EH (cell line): ENCODE measurements at places on chromosomes 2 and 18.
A peak's percentile ranks its signal among the peaks of the same experiment; 100 is the strongest.

DNA sequence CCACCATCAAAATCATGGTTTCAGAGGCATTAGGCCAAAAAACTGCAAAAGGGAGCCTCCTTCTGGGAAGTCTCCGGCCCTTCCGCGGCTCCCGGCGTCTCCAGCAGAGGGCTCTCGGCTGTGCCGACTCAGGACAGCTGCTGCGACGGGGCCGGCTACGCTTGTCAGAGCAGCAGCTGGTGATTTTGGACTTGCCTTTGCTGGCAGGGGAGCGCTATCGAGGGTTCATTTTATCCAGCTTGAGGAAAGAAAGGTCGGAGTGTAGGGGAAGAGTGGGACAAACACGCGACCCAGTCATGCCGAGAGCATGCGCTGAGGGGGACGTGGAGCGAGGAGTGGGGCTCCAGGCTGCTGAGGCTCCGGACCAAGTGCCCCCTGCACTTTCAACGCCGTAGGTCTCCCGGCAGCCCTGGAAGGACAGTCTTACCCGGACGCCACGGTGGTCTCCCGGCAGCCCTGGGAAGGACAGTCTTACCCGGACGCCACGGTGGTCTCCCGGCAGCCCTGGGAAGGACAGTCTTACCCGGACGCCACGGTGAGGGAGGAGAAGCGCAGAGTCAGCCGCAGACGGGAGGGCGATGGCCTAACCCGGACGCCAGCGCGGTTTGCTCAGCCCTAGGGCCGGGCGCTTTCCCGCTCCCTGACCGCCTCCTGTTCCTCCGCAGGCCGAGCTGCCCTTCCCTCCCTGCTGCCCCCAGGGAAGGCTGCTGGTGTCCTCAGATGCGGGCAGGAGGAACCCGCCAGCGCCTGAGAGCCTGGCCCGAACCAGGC, 21.7 kb downstream of the DDX18 start:
- DNase-seq = peak; percentile 85

GRCh38 chr2:63163161-63163820, 112.7 kb downstream of the OTX1 start:
- DNase-seq = no peak

- DNase-seq = peak; percentile 98
Observed at GRCh38 chr2:241965931-241966412, 96.4 kb downstream of the RTP5 start.

DNA sequence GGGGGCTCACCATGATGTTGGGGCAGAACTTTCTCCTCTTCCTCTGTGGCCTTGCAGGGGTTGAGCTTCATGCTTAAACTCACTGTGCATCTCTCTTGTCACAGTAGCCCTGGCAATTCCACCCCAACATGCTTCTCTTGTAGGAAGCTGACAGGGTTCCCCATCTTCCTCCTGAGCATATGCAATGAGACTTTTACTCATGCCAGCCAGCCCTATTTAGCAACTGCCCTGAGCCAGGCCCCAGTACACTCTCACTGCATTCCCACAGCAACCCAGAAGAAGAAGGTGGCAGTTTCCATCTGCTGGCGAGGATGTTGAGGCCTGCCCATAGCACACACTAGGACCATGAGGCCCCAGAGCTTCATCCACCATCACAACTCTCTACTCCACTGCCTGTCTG, 72.2 kb upstream of the TEX51 start:
- no peak for DNase-seq

- no peak for DNase-seq
Observed at GRCh38 chr2:102010902-102011301, 19.1 kb downstream of the IL1R2 start.

GRCh38 chr18:23539296-23539695, 36.0 kb downstream of the RMC1 start:
- no peak for DNase-seq
